Stimulated activated CD8-positive, alpha-beta memory T cell treated with anti-CD3 and anti-CD28 coated beads, Interleukin-4, amount 100 ng/mL, for 1 hour (primary cell): ENCODE measurements at places on chromosomes 2 and 18.

DNA sequence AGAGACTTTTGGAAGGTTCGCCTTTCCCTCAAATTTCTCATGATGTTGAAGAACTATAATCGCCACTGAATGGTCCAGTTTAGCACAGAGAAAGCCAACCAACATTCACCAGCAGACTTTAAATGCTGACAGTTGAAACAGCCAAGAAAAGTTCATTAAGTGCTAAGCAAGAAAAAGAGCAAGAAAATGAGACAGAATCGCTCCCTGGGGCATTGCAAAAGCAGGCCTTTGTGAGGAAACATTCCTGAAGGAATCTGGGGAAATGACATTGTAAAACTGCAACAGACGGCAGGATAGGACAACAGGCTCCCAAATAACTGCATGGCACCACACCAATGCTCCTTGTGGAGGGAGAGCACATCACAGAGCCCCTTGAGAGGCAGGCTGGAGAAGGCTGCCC lies 269.3 kb upstream of the ID2 start:
- DNase-seq = no peak

GRCh38 chr2:119941981-119942513 lies 70.8 kb upstream of the EPB41L5 start:
- DNase-seq = no peak

GRCh38 chr2:234171666-234172065 lies 121.2 kb downstream of the SPP2 start:
- DNase-seq = no peak

DNA sequence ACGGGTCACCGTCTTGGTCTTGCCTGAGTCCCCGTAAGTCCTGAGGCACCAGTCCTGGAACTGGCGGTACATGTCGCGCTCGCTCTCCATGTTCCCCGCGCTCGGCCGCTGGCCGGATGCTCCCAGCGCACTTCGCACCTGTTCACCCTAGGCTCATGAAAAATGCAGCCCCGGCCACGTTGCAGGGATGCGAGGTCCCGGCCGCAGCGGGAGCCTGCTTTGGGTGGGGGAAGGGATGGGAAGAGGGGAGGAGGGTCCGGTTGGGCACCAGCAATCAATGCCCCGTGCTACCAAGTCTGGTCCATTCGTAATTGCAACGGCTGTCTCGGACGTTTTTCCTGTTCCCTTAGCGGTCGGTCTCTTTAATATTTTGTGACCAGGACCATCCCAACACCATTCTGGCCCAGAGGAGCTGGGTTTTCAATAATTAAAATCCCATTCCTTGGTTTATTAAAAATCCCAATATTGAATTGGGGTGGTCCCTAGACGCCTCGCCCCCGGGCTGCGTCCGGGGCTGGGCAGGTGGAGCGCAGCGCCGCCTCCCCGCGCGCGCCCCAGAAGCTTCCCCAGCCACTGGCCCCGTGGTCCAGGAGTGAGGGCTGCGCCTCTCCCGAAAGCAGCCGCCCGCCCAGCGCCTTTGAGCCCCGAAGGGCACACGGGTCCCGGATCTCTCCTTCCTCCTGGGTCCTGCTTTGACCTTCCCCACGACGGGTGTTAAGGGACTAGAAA lies 1.4 kb downstream of the NOL4 start:
- no peak for DNase-seq

GRCh38 chr2:58146707-58147106 lies 94.4 kb downstream of the FANCL start:
- DNase-seq = no peak

DNA sequence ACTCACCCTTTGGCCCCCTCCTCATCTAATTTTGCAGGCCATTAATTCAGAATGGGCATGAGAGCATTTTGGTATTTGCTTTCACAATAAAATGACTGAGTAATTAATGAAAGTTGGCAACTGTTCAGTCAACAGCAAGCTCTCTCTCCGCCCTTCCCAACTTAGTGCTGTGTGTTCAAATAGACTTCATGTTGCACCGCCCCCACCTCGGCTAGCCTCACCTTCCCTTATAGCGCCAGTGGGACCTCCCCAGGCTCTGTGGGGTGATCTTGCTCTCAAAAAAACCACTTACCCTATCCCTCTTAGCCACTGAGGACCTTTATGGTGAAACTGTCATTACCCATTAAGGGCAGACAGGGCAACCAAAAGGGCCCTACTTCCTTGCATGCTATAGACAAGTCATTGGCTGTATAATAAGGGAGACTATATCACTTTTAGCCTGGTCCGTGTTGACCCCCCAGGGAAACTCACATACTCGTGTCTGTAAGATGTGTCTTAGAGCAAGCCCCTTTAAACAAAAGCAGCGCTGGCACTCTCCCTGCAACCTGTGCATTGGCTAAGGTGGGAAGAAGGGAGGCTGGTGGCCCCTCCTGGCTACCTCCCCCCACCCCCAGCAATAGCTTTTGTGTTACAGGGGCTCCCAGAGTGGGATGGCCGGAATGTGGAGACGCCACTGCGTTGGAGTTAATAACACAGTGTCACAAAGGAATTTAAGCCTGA lies 15.2 kb downstream of the EN1 start:
- DNase-seq = no peak

DNA sequence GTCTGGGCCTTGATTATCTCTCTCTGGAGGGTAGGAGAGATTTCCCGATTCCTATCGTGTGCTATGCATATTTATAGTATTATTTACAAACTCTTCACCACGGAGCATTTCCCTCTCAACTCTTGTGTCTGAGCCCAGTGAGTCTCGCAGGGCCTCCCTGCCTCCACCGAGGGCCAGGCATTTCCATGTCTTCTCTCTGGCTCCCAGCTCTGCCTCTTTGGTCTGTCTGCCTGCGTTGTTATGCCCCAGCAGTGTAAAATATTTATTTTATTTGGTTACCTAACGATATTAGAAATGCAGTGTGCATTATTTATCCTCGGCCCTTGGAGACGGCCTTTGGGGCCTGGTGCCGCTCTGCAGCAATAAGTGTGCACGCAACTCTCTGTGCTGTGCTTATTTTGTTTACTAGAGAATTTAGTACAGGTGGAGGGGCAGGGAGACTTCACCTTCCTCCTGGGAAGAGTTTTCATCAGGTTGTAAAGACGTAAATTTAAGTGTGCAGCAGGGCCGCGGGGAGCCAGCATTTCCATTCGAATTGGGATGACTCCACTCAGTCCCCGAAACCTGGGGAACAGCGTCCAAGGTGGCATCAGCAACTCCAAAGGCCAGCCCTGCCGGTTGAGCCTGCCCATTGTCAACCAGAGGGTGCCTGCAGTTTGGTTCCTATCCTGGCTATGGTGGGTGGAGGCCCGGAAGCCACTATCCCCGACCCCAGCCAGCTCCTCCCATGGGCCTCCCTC lies 100.2 kb downstream of the PTGR3 start:
- DNase-seq = no peak

GRCh38 chr2:157748371-157749142 lies 119.9 kb upstream of the ACVR1C start:
- DNase-seq = no peak

GRCh38 chr2:241764275-241765241 lies 12.1 kb upstream of the GAL3ST2 start:
- DNase-seq = no peak

GRCh38 chr2:62423883-62424458 lies 82.0 kb downstream of the TMEM17 start:
- no peak for DNase-seq

DNA sequence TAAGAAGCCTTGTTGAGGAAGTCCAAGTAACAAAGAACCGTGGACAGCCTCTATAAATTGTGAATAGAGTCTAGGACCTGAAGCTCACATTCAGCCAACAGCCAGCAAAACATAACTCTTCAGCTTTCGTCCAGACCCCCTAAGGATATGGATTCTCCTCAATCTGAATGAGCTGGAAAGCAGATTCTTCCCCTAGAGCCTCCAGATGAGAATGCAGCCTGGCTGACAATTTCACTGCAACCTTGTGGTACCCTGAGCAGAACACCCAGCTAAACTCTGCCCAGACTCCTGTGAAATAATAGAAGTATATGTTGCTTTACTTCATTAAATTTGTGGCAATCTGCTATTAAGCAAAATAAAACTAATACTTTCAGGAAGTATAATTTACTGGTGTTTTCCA lies 483.5 kb upstream of the SLC8A1 start:
- DNase-seq = no peak

- DNase-seq = no peak
Measured at GRCh38 chr18:44238454-44238853, 442.2 kb upstream of the SETBP1 start.

DNA sequence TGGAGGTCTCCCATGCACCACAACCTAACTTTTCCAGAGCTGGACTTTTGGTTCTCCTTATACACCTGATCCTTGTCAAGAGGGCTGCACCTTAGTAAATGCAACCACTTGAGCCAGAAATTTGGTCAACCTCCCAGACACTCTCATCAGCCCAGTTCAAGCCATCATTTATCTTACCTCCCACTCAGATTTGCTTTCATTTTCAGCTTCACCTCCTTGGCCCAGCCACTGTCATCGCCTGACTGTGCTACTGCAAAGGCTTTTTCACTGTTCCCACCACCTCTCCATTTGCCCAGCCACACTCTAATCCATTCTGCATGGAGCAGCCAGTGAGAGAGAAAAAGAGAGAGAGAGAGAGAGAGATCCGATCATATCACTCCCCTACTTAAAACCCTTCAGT lies 112.4 kb upstream of the DDX18 start:
- DNase-seq = no peak

- peak; percentile 2 for DNase-seq
Measured at GRCh38 chr2:189142893-189143759, 36.4 kb downstream of the COL5A2 start.

DNA sequence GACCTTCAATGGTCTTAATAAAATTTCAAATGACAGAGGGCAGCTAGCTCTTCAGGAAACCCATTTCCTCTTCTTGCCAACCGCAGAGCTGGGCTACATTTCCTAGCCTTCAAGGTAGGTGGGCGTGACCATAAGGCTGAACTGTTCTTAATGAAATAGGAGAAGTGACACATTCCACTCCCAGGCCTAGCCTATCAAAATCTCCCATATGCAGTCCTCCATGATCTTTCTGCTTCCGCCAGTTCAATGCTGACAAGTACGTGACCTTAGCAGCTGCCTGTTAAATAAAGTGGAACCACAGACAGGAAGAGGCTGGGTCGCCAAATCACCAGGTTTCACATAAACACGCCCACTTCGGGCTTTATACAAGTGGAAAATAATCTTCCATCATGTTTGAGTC lies 13.2 kb downstream of the SERPINE2 start:
- DNase-seq = peak; percentile 4

DNA sequence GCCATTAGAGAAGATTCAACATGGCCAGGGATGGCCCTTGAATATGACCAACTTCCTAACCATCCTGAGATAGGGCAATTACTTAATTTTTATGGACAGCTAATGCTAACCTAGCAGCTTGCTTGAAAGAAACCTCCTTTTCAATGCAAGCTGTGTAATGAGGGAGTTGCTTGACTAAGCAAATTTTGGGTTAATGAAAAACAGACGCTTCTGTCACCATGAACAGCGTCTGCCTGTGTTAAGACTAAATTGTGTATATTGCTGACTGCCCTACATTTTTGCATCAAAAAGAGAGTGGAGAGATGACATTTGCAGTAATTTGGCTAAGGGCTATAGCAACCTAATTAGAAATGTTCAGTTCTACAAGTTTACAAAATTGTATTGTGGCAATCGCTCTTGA lies 319.2 kb upstream of the LRATD1 start:
- no peak for DNase-seq

- DNase-seq = no peak
Measured at GRCh38 chr2:138105358-138105757, 141.1 kb downstream of the HNMT start.

- DNase-seq = no peak
Measured at GRCh38 chr2:9258501-9258900, 51.9 kb downstream of the ASAP2 start.

- DNase-seq = no peak
Measured at GRCh38 chr2:47208852-47209606, 53.9 kb upstream of the STPG4 start.

- no peak for DNase-seq
Measured at GRCh38 chr2:241892299-241893137, 23.0 kb downstream of the RTP5 start.

- no peak for DNase-seq
Measured at GRCh38 chr2:89829828-89830227, 1138.4 kb downstream of the RPIA start.

- DNase-seq = no peak
Measured at GRCh38 chr18:35045121-35045520, 3.9 kb downstream of the MAPRE2 start.

DNA sequence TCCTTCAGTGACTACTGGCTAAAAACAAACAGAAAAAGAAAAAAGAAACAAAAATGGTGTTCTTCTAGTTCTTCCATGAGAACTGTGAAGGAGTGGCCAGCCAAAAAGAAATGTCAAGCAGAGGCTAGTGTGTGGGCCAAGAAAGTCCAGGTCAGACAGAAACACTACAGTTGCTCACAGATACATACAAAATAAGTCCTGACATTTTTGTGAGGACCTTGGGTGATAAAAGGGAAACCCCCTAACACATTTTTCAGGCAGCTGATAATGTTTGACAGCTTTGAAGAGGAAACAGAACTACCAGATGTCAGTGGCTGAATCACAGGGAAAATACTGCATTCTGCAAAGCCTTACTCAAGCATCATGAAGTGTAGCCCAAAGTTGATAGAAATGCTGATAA lies 28.1 kb downstream of the ARHGAP25 start:
- no peak for DNase-seq

GRCh38 chr18:73365018-73365417 lies 497.2 kb upstream of the NETO1 start:
- DNase-seq = no peak

DNA sequence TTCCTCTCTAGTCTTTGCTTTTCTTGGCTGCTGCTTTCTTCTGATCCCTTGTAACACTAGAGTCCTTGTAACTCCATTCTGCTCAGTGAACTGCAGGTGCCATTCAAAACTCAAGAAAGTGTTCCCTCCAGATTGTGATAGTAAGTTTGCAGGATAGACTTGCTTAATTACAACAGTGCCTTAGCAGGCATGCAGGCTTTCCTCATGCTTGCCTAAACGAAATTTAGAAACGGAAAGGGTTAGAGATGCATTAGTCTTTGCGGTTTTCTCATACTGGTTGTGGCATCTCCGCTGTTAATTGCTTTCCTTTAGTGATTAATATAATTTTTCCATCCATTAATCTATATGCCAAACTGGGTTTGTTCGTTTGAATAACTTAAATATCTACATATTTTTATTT lies 82.9 kb downstream of the DOK6 start:
- no peak for DNase-seq

- no peak for DNase-seq
Measured at GRCh38 chr2:105362862-105363591, 25.7 kb downstream of the C2orf49 start.

- no peak for DNase-seq
Measured at GRCh38 chr2:30662268-30663131, 144.7 kb downstream of the CAPN13 start.

DNA sequence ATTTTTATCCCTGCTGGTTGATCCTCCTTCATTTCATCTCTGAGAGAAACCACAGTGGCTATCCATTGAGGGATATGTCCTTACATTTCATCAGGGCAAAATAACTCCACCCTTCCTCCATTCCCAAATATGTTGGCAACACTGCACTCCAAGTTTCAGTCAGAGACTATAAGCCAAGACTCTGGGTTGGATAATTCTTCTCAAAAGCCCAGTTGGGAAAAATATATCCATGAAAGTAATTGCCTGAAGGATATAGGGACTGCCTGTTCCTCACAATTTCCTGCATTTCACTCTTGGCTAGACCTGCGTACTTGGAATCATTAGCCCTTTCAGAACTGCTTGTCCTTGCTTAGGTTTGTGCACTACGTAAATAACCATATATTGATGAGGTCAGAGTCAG lies 27.9 kb upstream of the EPB41L3 start:
- no peak for DNase-seq

GRCh38 chr2:213001297-213001910 lies 150.0 kb downstream of the IKZF2 start:
- DNase-seq = no peak

GRCh38 chr2:122390406-122390805 lies 635.0 kb downstream of the TSN start:
- no peak for DNase-seq
